Bronchial epithelial cell (primary cell): ENCODE measurements at places on chromosomes 3 and 15. TPM values are rescaled to one million over a fixed set of nuclear protein-coding genes. Genes with fewer than 3 reads are reported as not detected.

Gene GOLGA6A
- total RNA-seq: 0.13 TPM in 1 of 2 replicates, not detected in the other

Gene CASR
- total RNA-seq: not detected in 2 replicates

Gene RASL12
- not detected in 2 replicates for total RNA-seq

Gene MYL3
- not detected in 2 replicates for total RNA-seq

Gene ALDH1L1
- total RNA-seq: 9.1 and 11.1 TPM in 2 replicates

Gene CXCR6
- not detected in 2 replicates for total RNA-seq
